Glutamatergic neuron (in vitro differentiated cells): ENCODE measurements at places on chromosomes 1 and 21.
A peak's percentile ranks its signal among the peaks of the same experiment; 100 is the strongest.

DNA sequence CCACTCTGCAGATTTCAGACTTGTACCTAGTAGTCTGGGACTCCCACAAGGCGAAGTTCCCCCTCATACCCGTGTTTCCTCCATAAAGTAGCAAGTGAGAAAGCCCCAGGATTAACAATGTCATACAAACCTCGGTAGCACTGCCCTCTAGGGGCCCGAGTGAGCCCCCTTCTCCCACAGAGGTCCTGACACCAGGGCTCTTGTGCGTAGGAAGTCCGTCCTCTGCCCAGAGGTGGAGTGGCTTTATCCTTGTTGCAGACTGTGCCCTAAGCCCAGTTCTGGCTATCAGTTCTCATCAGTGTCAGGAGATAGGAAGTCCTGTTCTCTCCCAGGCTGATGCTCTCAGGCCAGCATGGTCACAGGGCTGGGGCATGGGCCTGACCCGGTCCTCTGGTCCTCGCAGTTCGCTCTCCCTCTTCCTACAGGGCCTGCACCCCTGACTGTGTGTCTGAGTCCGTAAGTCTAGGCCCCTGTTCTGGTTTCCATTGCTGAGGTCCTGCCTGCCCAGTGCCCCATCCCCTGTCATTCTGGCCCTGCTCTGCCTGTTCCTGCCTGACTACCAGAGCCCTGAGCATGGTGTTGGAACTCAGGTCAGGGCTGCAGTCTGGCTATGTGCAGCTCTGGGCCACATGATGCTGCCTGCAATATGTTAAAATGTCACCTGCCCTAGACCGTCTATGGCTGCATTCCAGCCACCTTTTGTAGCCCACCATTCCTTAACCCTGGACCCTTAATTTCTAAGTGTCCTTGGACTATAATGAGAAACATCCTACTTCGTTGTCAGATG lies 285.6 kb downstream of the ASTN1 start:
- DNase-seq = no peak

DNA sequence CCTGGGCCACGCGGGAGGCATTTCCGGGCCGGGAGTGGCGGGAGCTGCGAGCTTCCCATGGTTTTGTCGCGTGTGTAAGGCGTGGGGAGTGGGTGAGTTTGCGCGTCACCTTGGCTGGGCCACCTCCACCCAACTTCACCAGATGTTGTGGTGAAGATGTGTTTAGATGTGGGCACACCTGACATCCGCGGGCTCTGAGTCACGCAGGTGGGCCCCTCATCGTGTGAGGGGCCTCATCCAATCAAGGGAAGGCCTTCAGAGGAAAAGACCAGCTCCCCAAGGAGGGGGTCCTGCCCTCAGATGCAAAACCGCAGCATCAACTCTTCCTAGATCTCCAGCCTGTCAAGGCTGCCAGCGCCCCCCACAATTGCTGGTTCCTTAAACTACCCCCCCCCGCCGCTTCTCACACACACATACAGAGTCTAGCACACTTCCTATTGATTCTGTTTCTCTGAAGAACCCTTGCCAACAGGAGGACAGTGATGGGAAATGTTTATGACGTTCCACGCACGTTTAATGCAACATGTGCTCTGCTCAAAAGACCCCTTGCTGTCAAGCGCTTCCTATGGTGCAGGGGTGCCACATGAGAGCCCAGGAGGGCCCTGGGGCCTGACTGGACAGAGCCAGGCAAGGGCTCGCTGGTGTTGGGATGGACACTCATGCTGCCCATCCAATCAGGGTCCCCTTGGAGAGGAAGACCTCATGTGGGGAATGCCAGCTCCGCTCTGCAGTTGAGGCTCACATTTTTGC lies 11.9 kb downstream of the ACTRT2 start:
- no peak for DNase-seq

GRCh38 chr1:78833491-78833890 lies 173.0 kb downstream of the ADGRL4 start:
- no peak for DNase-seq

DNA sequence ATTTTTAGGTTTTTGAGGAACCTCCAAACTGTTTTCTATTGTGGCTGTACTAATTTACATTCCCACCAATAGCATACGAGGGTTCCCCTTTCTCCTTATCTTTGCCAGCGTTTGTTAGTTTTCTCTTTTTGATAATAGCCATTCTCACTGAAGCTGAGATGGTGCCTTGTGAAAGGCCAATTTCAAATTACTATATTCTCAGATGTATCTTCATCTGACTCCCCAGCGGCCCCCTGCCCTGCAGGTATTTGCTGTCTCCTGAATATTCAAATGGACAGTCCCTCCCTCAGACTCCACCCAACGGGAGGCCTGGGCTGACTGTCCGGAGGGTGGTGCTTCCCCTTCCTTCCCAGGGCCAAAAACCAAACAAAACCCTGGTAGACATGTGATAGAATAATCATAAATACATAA lies 33.5 kb upstream of the TARBP1 start:
- DNase-seq = no peak

- no peak for DNase-seq
These were observed 78.2 kb upstream of the PGBD5 start for GRCh38 chr1:230504310-230504709.

DNA sequence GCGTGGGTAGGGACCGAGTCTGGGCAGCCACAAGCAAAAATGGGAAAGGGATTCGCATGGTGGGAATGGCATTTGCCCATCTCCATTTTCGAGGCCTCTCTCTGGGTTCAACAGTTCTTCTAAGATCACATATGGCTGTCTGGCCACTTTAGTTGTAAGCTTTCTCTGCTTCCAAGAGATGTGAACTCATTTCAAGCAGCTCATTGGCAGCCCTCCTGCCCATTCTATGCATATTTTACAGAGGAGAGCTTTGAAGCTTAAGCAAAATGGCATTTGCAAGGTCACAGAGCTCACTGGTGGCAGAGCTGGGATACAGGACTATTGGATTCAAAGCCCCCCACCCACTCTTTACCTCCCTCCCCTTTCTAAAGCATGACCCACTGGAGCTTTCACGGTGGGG lies 93.7 kb downstream of the HHIPL2 start:
- DNase-seq = no peak

- DNase-seq = no peak
These were observed 41.0 kb downstream of the TGFBR3 start for GRCh38 chr1:91844862-91845528.

DNA sequence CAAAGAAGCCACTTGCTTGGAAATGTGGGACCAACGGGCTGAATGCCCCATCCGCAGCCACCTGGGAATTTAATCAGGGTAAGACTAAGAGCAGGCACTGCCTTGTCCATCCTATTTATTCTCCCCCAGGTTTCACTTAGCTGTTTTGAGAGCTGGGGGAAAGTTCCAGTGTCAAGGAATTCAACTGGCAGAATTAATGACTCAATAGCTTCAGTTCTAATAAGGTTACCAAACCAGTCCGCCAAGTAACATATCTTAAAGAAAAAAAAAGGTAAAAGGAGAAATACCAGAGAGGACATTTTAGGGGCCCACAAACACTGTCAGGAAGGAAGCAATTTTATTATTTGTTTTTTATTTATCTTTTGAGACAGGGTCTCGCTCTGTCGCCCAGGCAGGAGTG lies 157.6 kb upstream of the SOD1 start:
- DNase-seq = no peak

- no peak for DNase-seq
These were observed 92.6 kb downstream of the LPAR3 start for GRCh38 chr1:84800090-84801073.

GRCh38 chr1:234515411-234515810 lies 36.4 kb upstream of the TARBP1 start:
- no peak for DNase-seq

DNA sequence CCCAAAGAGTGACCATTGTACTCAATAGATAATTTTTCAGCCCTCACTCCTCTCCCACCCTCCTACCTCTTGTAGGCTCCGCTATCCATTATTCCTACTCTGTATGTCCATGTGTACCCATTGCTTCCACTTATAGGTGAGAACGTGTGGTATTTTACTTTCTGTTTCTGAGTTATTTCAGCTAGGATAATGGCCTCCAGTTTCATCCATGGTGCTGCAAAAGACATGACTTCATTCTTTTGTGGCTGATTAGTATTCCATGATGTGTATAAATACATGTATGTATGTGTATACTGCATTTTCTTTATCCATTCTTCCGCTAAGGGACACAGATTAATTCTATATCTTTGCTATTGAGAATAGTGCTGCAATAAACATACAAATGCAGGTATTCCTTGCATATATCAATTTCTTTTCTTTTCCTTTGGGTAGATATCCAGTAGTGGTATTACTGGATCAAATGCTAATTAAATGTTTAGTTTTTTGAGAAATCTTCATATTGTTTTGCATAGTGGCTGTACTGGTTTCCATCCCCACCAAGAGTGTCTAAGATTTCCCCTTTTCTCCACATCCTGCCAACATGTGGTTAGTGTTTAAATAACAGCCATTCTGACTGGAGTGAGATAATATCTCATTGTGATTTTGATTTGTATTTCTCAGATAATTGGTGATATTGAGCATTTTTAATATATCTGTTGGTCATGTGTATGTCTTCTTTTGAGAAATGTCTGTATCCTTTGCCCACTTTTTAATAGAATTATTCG lies 4.9 kb downstream of the LY9 start:
- DNase-seq = no peak

DNA sequence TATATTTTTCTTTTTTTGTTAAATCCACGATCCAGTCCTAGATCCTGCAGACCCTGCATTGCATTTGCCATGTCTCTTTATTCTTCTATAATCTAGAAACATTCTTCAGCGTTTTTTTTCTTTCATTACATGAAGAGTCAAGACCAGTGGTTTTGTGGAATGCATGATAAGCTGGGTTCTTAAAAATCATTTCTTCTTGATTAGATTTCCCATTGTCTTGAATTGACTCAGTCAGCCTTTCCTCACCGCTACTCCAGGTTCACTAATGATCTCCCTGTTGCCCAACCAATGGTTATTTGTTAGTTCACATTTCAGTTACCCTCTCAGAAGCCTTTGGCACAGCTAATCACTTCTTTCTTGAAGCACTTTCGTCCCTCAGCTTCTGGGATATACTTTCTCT lies 25.2 kb downstream of the CHD1L start:
- no peak for DNase-seq

DNA sequence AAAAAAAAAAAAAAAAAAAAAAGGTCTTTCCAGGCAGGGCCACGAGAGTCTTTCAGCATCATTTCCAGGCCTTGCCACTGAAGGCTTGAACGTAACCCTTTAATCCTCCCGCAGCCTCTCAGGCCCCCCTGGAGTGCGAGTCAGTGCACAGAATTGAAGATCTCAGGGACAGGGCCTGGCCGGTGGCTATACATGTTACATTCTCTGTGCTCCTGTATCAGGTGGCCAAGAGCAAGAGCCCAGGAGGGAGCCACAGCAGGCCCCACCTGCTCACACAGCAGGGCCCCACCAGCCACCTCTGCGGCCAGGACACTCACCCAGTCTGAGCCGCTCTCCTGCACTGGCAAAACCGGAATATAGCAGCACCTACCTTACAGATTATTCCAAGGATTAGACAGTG lies 34.1 kb upstream of the SLC25A33 start:
- DNase-seq = no peak

GRCh38 chr21:16239659-16240265 lies 510.0 kb downstream of the USP25 start:
- DNase-seq = no peak

DNA sequence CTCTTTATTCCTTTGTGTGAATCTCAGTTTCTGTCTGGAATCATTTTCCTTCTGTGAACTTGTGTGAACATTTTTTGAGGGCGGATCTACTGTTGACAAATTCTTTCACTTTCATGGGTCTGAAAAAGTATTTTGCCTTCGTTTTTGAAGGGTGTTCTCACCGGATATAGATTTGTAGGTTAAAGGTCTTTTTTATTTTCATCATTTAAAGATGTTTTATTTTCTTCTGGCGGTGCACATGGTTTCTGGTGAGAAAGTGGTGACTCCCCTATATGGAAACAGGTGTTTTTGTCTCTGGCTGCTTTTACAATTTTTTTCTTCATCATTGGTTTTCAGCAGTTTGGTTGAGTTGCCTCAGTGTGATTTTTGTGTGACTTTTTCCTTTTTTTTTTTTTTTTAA lies 94.9 kb downstream of the DYRK1A start:
- no peak for DNase-seq

GRCh38 chr1:218164930-218165700 lies 120.0 kb upstream of the RRP15 start:
- DNase-seq = peak; percentile 62

- DNase-seq = no peak
These were observed 108.0 kb downstream of the DUSP10 start for GRCh38 chr1:221633841-221634409.

GRCh38 chr21:36218691-36219090 lies 62.1 kb downstream of the DOP1B start:
- DNase-seq = no peak

DNA sequence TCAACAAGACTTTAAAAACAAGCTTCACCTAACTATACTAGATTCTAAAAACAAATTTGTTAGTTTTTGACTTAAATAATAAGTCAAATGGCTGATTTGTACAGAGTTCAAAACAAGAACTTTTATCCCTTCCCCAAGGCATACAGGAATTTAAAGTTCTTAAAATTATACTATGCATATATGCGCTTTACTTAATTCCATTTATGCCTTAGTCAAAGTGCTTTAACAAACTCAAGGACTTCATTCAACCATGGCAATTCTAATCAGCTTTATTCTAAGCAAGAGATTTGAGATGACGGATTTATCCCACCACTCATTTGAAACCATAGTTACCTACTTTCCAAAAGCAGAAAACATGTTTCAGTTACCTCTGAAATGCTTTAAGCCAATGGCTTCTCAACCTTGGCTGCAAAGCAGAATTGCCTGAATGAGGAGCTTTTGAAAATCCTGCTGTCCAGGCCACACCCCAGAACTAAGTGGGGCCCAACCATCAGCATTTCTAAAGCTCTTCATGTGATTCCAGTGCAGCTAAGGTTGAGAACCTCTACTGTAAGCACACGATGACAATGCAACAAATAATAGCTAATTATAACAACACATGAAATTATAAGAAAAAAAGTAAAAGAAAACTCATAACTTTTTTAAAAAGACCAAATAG lies 44.6 kb downstream of the TTLL7 start:
- no peak for DNase-seq

GRCh38 chr1:153355445-153356071 lies 2.1 kb upstream of the S100A9 start:
- peak; percentile 73 for DNase-seq

DNA sequence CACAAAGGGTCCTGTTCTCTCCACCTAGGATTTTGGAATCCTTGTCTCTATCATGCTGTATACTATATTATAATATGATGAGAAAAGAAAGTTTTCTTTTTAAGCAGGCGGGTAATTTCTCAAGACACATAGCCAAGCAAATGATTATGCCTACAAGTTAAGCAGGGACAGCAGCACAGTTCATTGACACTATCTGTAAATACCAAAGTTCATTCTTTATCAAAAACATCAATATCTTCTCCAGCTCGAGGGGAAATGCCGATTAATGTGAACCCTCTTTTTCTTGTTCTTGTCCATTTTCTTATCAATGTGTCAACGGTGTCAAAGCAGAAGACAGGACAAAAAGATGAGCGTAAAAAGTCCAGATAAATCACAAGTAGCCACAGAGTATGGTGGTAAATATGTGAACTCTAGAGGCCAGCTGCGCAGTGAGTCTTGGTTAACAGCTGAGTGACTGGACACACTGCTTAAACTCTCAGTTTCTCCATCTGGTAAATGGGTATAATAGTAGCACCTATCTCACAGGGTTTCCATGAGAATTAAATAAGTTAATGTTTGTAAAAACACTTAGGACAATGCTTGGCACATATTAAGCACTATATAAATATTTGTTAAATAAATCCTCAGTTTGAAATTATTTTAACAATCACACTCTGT lies 30.9 kb downstream of the LPAR3 start:
- DNase-seq = no peak

GRCh38 chr1:31614414-31615005 lies 3.0 kb upstream of the HCRTR1 start:
- no peak for DNase-seq
